GM06990 (cell line): ENCODE measurements at places on chromosomes 7 and 10.

DNA sequence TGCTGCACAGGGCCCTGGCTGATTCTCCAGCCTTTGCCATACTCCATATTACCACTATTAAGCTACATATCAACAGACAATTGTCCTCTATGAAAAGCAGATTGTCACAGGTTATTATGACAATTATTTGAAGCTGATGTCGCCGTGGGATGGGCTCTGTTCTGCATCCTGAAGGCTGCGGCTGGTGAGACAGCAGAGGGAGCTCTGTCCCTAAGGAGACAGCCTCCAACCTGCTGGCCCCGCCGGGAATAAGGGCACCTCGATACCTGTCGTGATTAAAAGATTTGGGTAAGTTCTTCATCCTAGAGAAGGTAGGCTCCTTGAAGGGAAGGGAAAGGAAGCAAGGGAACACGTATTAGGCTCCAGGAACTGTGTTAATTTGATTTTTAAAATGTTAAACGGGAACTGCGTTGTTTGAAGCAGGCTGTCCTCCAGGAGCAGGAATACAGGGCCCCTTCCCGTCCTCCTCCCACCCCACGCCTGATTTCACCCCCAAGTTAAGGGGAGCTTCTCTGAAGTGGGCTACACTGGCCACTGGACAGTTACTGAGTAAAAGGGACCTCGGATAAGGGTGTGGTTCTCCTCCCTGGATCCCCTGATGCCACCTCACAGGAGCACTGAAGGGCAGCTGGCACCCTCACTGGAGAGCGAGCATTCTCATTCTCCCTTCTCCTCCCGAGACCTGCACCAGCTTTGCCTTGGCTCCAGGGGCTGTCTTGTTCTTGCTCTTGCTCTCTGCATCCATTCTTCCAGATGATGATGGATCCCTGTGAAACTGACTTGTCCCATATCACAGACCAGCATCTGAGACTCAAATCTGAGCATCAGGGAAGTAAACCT is 11.8 kb upstream of the TIAL1 start:
- no peak for DNase-seq

- no peak for DNase-seq
Measured at GRCh38 chr10:114879541-114880158, 58.1 kb downstream of the FHIP2A start.

- no peak for DNase-seq
Measured at GRCh38 chr7:83689855-83690254, 40.9 kb upstream of the SEMA3E start.

DNA sequence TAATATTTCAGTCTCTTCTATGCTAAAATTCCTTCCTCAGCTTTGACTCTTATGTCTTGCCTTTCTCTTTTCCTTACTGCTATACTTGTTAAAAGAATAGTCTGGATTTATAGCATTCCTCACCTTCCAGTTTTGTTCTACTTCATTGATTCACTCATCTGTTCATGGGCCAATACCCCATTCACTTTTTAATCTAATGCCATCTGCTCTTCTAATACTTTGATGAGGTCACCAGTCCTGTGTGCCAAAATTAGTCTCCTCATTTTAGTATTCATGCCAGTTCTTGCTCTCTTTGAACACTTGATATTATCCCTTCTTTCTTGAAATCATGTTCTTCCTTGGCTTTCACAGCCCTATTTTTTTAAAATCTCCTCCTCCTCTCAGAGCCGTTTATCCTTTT is 19.3 kb downstream of the STK17A start:
- DNase-seq = no peak

DNA sequence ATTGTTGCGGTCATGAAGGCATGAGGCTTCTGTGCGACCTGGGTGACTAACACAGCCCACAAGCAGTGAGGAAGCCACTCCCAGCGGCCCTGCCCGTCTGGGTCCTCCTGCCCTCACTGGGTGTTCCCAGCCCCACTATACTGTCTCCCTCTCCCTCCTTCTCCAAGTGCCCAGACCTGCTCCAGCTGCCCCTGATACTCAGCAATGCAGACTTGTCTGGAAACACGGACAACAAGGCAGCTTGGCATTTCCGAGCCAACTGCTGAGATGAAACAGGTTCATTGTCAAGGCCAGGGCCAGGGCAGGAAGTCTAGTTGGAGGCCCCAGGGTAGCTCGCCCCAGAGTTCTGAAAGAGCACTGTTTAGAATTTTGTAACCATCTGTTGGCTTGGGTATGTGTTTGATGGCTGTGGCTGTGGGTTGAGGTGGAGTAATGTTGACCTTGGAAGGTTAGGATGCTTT is 95.7 kb downstream of the RBM20 start:
- no peak for DNase-seq

DNA sequence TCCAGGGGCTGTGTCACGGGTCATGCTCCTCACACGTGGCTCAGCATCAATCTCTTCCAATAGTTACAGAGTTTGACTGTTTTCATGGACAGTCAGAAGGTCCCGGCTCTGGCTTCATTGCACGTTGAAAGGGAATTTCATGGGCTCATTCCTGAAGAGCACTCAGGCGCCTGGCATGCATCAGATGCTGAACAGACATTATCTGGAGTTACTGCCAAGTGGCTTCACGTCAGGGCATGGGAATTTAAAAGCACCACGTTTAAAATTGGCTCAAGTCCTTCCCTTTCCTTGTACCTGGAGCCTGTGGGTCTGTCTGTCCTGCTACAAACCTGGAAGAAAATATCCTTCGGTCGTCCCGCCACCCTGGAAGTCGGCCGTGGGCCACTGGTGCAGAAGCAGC is 50.4 kb downstream of the CFAP46 start:
- DNase-seq = no peak

DNA sequence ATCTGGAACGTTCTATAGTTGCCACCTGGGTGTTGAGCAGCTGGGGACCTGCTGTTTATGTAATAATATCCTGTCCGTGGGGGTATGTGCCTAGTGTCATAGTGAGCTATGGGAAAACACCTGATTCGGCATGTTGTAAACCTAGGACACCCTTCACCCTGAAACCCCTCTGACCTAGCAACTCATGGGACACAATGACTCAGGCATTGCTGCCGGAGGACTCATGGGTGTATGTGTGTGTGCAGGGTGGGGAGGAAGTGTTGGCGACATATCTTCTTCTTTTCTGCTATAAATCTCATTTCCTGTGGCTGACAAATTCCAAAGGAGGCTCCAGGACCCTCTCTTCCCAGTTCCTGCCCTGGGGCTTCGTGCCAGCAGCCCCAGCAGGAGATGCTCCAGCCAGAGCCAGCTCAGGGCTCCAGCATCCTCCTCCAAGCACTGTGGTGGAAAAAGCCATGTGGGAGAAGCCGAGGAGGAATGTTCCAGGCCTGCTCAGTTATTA is 77.0 kb upstream of the PODXL start:
- no peak for DNase-seq

GRCh38 chr10:129280155-129280502 is 186.9 kb upstream of the MGMT start:
- DNase-seq = no peak

GRCh38 chr7:102154425-102154824 is 132.2 kb upstream of the SH2B2 start:
- no peak for DNase-seq

DNA sequence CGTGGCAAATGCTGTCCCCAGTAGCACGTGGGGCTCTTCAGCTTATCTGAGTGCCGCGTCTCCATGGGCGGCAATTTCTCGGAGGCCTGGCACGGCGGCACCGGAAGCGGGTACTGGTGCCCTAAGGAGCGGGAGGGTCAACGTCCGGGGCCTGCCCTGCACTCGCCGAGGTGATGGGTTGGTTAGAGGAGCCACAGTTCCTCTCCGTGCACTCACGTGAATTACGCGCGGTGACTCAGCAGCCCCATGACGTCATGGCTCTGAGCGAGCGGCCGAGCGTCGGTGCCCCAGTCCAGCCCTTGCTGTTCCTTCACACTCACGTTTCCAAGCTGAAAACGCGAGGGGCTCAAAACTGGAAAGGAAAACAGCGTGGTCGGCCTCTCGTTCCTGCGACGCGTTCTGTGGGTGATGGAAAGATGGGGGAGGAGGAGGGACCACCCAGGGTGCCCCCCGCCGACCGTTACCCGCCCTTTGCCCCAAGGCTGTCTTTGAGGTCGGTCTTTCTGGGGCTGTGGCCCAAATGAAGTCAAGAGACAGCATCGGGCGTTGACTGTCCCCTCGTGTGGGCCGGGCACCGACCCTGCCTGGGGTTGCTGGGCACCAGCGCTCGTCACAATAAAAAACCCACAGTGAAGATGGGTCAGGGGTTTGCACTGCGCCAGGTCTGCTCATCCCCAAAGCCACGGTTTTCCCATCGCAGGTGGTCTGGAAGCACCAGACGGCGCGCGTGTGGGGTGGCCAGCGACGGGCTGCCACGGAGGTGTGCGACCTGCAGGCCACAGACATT is 70.4 kb upstream of the CFAP46 start:
- DNase-seq = no peak

- DNase-seq = no peak
Measured at GRCh38 chr7:89770161-89770560, 384.1 kb upstream of the STEAP1 start.

GRCh38 chr10:76393875-76394706 is 962.7 kb downstream of the LRMDA start:
- DNase-seq = no peak

GRCh38 chr10:7610651-7611389 is 55.9 kb downstream of the ITIH5 start:
- no peak for DNase-seq

GRCh38 chr7:46449743-46450142 is 528.7 kb upstream of the IGFBP3 start:
- no peak for DNase-seq

GRCh38 chr10:18312374-18313139 is 172.3 kb downstream of the CACNB2 start:
- no peak for DNase-seq

GRCh38 chr7:55303220-55303619 is 61.9 kb upstream of the LANCL2 start:
- no peak for DNase-seq

DNA sequence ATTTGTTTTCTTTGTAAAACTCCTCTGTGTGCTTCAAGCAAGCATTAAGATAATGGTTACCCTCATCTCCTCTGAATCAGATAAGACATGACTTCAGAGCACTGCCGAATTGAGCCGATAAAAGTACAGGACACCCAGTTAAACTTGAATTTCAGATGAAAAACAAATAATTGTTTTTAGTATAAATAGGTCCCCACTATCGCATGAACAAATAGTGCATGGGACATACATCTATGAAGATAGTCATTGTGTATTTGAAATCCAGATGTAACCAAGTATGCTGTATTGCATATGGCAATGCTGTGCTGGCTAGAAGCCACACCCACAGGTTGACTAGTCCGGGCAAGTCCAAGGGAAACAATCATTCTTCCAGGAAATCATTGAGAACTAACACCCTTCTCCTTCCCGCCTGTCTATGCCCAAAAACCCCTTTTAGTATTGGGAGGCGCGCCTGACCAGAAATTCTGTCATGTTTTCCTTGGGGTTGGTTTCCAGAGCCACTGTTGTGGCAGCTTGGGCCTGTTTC is 12.6 kb upstream of the FGFR2 start:
- no peak for DNase-seq

GRCh38 chr7:73999664-74000435 is 28.1 kb upstream of the ELN start:
- no peak for DNase-seq

DNA sequence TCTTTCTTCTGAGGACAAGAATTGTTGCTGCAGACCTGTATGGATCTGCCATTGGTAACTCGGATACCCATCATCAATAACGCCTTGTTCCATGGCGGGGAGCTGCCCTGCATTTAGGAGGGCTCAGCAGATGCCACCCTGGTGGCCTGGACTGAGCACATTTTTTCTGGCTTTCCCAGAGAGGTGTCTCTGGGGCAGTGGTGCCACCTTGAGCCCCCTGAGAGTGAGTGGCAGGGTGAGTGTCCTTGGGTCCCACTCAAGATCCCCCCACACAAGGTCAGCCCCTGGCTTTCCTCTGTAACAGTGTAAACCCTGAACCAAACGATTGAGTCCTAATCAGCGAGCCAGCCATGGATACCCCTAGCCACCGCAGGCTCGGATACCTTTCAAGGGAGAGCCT is 258.6 kb downstream of the GLRX3 start:
- no peak for DNase-seq

DNA sequence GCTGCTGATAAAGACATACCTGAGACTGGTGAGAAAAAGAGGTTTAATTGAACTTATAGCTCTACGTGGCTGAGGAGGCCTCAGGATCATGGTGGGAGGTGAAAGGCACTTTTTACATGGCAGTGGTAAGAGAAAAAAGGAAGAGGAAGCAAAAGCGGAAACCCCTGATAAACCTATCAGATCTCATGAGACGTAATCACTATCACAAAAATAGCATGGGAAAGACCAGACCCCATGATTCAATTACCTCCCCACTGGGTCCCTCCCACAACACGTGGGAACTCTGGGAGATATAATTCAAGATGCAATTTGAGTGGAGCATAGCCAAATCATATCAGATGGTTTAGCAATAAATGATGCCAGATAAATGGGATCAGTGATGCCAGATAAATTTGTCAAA is 892.0 kb upstream of the CELF2 start:
- no peak for DNase-seq

DNA sequence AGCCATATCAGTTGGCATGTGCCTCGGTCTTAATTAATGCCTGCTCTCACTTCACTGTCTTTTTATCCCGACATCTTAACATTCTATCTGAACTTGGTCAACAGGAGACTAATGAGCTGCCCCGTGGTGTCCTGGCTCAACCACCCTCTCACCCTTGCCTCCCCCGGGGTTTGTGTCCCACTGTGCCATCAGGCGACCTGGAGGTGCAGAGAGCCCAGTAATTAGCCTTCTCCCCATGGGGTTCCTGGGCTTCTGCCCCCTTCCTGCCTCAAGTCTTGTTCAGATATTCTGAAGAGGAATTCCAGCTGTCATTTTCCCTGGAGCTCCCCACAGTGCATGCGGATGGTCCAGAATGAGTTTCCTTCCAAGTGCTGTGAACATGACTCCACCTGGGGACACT is 10.1 kb upstream of the JAKMIP3 start:
- DNase-seq = no peak

- DNase-seq = peak; percentile 80
Measured at GRCh38 chr7:2405601-2406345, 2.4 kb downstream of the CHST12 start.

DNA sequence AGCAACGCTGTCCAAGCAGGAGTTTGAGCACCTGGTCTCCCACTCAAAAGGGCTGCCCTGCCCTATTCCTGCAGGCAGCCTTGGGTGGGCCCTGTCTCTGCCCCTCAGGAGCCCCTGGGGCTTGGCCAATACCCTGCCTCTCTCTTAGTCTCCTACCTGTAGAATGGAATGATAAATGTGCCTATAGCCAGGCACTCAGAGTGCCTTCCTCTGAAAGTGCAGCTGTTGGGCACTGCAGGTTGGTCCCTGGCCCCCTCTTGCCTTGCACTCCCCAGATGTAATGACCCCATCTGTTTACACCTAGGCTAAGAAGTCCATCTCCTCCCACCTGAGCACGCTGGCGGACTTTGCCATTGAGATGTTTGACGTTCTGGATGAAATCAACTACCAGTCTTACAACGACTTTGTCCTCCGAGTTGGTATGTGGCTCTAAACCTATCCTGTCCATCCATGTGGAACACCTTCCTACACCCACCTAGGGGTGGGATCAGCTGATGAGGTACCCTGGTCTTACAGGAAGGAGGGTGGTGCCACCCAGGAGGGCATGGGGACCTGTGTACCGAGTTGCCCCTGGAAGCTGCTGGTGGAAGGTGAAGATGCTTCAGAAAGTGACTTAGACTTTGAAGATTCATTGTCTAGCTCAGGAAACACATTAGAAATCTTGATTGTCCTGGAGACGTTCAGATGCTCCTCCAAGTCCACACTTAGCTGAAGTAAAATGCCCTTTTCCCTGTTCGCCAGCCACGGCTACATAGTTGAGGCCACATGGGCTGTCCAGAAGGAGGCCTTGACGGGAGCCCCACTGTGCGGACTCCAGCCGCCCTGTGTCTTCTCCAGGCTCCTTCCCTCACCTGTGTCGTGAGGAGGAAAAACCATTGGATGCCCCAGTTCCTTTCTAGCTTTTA is 134.1 kb downstream of the ADCY1 start:
- DNase-seq = no peak
